ENCODE measurements at places on chromosomes 16 and 17.

GRCh38 chr17:62966426-62967204, 580 bp downstream of the TANC2 start:
- DNase-seq, result peak; percentile 85

DNA sequence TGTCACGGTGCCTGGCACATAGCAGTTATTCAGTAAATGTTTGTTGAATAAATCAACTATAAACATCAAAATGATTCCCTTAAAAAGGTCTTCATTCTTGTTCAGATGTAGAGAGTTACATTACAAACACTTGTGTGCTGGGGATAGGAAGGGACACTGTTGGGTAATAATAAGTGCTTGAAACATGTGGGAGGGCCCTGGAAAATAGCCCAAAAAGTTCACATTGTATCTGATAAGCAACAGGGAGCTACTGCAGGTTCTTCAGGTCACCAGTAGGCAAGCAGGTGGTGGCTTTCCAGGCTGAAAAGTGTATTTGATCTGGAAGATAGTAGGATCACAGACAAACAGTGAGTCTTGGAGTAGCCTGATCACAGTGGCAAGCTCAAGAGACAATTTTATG, 19.0 kb upstream of the ZNF652 start:
- no peak for DNase-seq

GRCh38 chr16:85440744-85441143, 172.4 kb upstream of the GSE1 start:
- no peak for DNase-seq

DNA sequence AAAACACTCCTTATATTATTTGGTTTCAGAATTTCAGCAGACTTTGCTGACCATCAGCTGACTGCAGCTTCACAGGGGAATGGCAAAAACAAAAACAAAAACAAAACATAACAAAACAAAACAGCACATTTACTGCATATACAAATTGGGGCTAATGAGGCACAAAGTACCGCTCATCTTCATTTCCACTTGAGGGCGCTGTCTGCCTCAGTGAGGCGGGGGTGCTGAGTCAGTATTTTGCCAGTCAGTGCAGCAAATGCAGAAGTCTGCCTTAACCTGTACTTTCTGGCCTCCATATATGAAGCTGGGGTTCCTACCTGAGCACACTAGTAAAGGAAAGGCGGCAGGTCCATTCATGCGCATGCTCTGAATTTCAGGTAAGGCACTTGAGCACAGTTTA, 13.5 kb upstream of the DYNLRB2 start:
- DNase-seq, result peak; percentile 56

- no peak for DNase-seq
These were observed 17.3 kb upstream of the SPN start for GRCh38 chr16:29645694-29646187.

- no peak for DNase-seq
These were observed 59.8 kb downstream of the ANKFN1 start for GRCh38 chr17:56213031-56213430.

GRCh38 chr17:50967795-50968194, 101.6 kb upstream of the TOB1 start:
- DNase-seq, result no peak

GRCh38 chr17:8401107-8401506, 3.5 kb upstream of the RNF222 start:
- DNase-seq, result no peak

GRCh38 chr17:66447159-66447558, 144.7 kb downstream of the PRKCA start:
- no peak for DNase-seq

GRCh38 chr16:22116095-22116700, 23.9 kb downstream of the VWA3A start:
- no peak for DNase-seq

GRCh38 chr16:66930189-66930588, 4.0 kb downstream of the CIAO2B start:
- DNase-seq, result no peak

GRCh38 chr16:27759301-27759871, 209.4 kb downstream of the KATNIP start:
- no peak for DNase-seq

GRCh38 chr16:68228652-68229051, 7.3 kb downstream of the ESRP2 start:
- DNase-seq, result no peak

DNA sequence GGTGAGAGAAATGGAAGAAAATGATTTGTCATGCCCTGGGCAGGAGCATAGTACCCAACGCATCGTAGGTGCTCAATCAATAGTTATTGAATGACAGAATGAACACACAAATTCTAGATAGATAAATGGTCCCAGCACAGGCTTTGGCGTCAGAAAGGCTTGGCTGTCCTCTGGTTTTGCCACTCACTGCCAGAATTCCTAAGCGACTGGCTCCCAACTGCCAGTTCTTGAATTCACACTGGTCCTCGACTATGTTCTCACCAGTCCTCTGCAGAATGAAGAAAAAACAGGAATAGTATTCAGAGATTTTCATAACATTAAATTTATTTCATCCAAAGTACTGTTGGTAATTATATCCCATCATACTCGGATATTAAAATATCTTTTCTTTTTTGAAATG, 163.1 kb upstream of the NOL11 start:
- no peak for DNase-seq

DNA sequence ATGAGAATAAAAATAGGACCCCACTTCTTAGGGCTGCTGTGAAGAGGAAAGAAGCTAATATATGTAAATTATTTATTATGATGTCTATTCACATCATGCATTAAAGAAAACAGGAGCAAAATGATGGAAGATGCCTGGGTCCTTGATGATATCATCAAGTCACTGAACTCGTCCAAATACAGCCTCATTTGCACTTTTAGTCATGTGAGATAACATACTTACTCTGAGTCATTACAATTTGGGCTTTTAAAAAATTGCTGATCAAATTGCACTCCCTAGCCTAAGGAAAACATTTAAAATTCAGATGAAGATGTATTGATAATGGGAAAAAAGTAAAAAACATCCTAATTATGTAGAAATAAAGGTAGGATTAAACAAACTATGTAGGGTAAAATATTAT, 302.7 kb upstream of the CCL2 start:
- DNase-seq, result no peak

- no peak for DNase-seq
These were observed 113.0 kb downstream of the GOSR1 start for GRCh38 chr17:30590081-30590733.

GRCh38 chr17:13575922-13576419, 25.8 kb downstream of the HS3ST3A1 start:
- no peak for DNase-seq

GRCh38 chr16:85363881-85364280, 249.2 kb upstream of the GSE1 start:
- DNase-seq, result no peak

DNA sequence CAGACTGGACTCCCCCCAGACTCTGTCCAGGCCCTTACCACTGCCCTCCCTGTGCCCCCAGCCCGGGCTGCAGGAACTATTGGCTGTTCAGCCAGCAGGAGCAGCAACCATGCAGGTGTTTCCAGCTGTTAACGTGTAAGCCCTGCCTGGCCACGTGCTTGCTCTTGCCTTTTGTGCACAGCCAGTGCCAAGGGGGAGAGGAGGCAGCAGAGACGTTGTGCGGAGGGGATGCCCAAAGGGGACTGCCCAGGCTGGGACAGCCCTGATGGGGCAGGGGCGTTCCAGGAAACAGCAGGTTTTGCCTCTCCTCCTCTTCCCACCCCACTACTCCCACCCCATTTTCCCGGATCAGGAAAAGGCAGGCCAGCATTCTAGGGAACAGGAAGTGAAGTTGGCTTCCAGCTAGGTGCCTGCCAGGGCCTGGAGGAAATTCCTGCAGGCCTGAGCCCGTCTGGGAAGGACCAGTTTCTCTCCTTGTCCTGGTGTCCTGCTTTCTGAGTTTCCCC, 16.7 kb upstream of the LASP1NB start:
- no peak for DNase-seq

DNA sequence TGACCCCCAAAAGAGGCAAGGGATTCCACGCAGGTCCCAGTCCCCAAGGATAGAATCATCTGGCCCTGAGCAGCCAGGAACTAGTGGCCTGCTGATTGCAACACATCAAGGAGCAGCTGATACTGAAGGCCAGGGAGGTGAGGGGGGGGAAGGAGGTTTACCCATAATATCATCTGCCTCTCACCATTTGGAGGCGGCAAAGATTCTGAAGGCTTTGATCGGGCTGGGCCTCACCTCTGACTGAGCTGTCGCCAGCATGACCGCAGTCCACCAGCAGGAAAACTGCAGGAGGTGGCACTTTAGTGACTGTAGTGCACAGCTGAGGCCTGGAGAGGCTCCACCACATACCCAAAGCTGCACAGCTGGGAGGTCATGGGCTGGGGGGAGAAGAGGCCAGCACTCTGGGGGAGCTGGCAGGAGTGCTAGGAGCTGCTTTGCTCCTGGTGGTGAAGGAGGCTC, 20.5 kb upstream of the ITGA3 start:
- peak; percentile 49 for DNase-seq

- DNase-seq, result no peak
These were observed 6.4 kb upstream of the ARL4D start for GRCh38 chr17:43392397-43392796.

DNA sequence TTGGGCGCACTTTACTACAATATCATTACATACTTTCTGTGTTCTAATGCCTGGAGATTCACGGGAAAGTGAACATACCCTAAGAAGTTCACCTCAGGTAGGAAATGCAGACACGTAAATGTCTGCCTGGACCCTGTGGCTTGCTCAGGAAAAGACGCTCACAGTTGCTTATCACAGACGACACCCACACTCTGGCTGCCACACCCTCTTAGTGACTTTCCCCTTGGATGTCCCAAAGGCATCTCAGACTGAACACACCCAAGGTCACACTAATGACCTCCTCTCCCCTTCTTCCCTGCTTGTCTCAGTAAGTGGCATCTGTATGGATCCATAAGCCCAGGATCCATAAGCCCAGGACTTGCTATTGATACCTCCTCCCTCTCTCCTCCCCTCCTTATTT, 32.6 kb downstream of the CDRT15 start:
- DNase-seq, result no peak

- DNase-seq, result no peak
These were observed 19.5 kb downstream of the RAP1GAP2 start for GRCh38 chr17:2815781-2816185.

DNA sequence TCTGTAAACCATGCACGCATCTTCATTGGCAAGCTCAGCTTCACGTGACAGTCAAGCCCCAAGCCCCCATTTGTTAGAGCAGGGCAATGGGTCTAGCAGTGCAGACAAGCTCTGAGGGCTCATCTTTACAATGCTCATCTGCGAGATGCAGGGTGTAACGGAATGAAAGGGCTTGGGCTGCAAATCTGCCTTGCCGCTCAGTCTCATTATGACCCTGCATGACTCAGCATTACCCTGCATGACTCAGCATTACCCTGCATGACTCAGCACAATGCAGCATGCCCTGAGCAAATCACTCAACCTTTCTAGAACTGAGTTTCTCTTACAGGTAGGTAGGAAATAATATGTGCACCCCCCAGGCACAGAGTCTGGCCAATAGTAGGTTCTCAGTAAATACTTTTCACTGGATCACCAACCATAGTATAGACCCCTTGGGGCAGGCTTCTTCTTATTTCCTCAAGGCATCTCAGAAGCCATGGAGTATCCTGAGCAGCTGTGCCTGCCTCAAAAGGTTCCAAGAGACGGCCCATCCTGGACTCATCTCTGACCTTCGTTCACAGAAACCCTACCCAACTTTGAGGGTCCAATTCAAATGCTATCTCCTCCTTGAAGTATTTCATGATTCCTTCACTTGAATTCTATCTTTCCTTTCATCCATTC, 391.3 kb upstream of the CDH5 start:
- no peak for DNase-seq

DNA sequence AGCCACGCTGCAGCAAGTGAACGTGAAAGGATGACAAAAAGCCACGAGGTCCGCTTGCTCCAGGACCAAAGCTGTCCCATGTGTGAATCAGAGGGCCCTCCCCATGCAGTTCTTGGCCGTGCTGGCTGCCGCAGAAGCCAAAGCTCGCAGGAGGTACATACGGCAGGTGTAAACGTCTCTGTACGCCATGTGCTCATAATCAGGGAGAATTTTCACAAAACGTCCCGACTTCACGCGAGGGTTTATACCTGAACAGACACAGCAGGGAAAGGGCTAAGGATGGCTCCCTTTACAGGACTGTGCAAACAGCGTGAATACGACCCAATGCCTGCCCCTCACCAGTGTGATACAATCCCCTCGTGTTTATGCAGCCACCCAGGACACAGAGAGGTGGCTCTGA, 25.3 kb downstream of the FBXO31 start:
- no peak for DNase-seq
